ENCODE measurements at places on chromosomes 3 and 15.

DNA sequence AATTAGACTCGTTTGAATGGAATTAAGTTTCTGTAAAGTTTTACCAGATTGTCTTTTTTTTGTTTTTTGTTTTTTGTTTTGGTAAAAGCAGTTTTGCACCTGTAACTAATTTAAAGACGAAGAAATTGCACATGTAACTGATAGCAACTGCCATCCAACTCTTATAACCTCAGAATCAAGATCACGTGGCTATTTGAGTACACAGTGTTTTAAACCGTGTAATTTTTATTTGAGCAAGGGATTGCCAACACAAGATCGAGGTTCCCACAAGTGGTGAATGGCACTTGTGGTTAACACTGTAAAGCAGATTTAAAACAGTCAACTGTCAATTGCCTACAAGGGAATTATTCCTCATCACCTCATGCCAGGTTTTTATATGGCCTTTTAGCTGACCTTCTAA is 67.3 kb downstream of the PPARG start:
- no peak for DNase-seq

- no peak for DNase-seq
Observed at GRCh38 chr3:50687127-50687751, 12.5 kb downstream of the DOCK3 start.

- DNase-seq = no peak
Observed at GRCh38 chr3:71055257-71056001, 528.1 kb downstream of the FOXP1 start.

DNA sequence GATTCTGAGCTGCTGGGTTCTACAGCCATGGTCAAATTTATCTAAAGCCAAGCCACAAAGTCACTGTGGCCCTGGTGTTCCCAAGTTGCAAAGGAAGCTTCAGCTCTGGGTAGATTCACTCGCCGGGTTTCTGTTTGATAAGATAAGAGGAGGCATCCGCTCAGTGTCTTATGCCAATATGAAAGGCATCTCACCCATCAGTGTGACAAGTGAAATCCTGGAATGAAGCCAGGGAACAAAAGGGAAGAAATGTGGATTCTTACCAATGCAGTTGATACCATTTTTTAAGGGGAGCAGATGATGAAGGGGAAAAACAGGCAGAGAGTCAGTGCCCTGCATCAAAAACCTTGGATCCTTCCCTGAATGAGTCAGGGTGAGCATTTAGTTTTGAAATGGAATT is 2.8 kb upstream of the CPNE4 start:
- no peak for DNase-seq

GRCh38 chr3:66495668-66496045 is 5.2 kb downstream of the LRIG1 start:
- no peak for DNase-seq

DNA sequence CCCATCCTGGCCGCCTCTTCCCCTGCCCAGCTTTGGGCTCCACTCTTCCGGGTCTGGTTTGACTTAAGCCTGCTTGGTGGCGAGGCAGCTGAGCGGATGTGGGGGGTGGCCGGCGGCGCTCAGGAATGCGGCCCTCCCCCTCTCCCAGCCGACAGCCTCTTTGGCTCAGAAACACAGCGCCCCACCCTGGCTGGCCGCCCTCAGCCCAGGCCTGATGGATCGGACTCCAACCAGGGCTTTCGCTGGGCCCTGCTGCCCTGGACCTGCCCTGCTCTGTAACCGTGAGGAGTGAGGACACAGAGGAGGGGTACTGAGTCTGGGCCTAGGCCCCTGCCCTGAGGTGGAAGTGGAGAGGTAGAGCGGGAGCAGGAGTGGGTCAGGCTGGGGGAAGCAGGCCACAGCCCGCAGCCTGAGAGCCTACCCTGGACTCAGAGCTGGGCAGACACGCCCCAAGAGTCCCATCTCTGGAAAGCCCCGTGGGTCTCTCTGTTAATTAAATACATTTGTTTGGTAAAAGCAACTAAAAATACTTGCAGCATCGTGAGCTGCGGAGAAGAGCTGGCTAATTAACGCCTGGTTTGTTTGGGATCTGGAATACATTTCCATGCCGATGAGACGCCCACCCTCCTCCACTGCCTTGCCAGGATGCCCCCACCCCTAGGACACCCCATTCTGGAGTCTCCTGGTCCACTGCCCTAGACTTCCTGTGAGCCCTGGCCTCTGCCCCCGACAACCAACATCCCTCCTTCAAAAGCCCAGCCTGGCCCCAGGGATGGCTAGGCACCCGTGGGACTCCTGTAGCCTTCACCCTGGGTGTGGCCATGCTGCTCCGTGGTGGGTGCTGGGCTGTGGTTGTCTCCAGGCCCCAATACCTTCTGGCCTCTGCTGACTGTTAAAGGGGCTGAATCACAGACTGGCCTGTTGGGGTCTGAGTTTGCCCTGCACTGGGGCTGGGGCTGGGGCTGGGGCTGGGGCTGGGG is 19.6 kb downstream of the PLXNA1 start:
- no peak for DNase-seq

Measured in HuH-7.5 (cell line).